ENCODE measurements at places on chromosomes 7 and 10.
A peak's percentile ranks its signal among the peaks of the same experiment; 100 is the strongest.

- DNase-seq: peak; percentile 8
Observed at GRCh38 chr10:19825700-19826099, 9.5 kb downstream of the PLXDC2 start.

GRCh38 chr7:1651031-1651446 is 19.0 kb upstream of the ELFN1 start:
- DNase-seq: no peak

DNA sequence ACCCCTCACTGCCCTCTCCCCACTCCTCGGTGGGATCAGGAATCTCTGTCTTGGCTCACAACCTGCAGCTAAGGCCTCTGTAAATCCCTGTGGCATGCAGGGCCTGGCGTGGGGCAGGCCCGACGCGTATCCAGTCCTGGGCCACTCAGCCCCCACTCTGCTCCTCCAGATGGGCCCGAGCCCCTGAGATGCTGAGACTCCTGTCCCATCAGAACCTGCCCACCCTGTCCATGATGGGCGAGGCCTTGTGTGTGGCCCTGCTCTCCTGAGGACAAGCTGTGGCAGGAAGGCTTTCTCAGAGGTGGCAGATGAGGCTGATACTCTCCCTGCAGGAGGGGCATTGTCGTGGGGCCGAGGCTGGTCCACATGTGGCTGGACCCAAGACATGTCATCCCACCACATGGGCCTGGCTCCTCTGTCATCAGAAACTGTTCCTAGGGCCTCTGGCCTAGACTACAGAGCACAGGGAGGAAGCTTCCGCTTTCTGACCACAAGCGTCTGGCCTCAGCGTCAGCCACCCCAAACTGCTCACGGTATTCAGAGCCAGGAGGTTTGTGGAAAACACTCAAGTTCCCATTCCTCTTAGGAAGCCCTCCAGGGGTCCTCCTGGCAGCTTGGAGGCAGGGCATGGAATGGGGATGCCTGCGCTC is 6.0 kb downstream of the ALOX5 start:
- DNase-seq: peak; percentile 96

- no peak for DNase-seq
Observed at GRCh38 chr10:126147866-126148587, 240.2 kb downstream of the ADAM12 start.

DNA sequence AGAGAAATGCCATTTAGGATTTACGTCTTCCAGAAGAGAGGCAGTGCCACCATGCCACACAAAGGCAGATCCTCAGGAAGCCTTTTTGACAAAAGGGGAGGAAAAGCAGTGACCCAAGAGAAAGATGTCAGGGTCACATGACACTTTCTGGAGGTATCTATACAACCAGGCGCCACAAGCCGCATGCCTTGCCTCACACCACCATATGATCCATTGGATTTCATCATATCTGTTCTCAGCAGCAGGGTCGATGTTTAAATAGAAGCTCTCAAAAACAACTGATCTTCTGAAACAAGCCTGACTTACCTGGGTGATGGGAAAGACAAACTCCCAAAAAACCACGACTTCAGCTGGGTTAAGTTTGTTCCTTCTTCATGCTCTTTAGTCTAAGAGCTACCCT is 52.5 kb upstream of the UNC5B start:
- no peak for DNase-seq

- DNase-seq: no peak
Observed at GRCh38 chr7:156039194-156039593, 226.9 kb upstream of the SHH start.

DNA sequence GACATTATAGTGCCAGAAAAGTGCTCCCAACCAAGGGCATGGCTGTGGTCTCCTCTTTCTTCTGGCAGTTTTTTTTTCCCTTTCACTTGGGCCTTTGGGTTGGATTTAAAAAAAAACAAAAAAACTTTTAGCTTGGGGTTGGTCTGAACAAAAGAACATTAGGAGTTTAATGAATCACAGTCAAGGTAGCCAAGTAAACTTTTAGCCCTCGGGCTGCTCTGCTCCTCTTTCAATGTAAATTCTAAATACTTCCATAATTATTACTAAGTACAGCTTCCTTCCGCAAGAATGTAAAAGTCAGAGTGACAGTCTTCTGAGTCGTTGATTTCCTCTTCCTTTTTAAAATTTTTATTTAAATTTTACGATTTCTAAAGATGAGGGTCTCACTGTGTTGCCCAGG is 79.2 kb downstream of the NRF1 start:
- DNase-seq: no peak

- DNase-seq: no peak
Observed at GRCh38 chr10:117574498-117575146, 32.1 kb downstream of the EMX2 start.

GRCh38 chr7:55425141-55425752 is 60.1 kb downstream of the LANCL2 start:
- DNase-seq: peak; percentile 49

DNA sequence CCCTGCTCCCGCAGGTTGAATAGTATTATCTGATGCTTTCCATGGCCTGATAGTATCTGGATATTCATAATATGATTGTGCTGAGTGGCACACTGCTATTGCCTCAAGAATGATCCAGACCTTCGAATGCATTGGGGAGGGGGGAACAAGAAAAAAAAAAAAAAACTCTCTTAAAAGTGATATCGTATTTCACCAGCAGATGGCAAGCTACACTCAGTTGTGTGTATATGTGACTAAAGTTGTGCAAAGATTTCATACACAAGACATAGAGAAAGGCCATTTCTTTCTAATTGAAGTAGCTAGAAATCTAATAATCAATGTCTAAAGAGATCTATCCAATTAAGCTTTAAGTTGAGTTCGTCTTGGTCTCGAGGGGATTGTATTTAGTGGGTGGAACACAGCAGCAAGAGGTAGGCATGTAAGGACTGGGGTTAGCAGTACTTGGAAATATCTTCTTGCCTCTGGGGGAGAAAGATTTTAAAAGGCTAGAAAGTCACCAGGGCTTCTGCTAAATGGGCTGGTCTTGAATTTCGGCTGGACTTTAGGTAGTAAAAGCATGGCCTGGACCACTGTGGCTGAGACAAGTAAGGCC is 15.3 kb downstream of the SFRP4 start:
- DNase-seq: peak; percentile 79
